ENCODE measurements at places on chromosomes 2 and 18.
A peak's percentile ranks its signal among the peaks of the same experiment; 100 is the strongest.

GRCh38 chr2:73931531-73932500 lies 5.1 kb downstream of the DGUOK start:
- peak; percentile 56 for DNase-seq

DNA sequence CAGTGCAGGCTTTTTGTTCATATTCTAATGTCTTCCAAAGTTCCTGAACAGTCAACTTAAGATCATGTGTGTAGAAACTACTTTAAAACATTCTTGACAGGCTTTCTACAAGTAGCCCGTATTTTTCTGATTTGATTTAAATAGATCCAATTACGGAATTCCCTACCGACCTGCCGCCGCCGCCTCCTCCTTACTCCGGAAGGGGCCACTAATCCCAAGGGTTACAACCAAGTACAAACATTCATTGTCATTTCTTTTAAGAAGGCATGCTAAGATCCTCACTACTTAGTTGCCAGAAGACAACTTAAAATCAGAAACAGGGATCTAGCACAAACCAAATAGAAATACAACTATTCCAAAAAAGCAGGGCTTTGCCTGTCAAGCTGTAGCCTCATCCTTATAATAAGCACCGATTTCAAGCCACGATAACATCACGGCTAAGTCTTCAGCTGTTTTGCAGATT lies 784 bp downstream of the WDR33 start:
- no peak for DNase-seq

- no peak for DNase-seq
These were observed 2.8 kb upstream of the NCL start for GRCh38 chr2:231467016-231467545.

GRCh38 chr2:172947461-172948153 lies 128.0 kb upstream of the MAP3K20 start:
- no peak for DNase-seq

- no peak for DNase-seq
These were observed 179.8 kb downstream of the HDAC4 start for GRCh38 chr2:239220981-239221396.

DNA sequence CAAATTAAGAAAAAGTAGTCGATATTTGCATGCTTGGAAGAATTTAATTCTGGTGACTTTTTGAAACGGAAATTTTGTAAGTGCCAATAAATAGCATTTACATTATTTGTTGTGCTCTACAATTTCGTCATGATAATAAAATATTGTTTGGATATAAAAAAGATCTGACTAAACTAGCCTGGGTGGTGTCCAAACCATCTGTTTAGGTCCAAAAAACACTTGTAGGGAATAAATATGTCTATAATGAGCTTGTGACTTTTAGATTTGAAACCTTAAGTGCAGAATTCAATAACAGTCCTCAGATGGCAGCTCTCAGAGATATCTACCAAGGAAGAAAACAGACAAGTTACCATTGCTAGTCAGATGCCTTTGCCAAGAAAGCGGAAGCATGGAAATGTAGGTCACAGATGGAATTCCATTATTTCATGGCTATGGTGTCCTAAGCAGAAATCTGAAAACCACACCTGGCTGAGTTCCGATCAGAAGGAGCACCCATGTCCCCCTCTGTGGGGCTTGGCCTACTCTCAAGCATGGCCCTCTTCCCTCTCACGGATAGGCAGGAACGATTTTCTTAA lies 731.1 kb downstream of the RNF144A start:
- no peak for DNase-seq

DNA sequence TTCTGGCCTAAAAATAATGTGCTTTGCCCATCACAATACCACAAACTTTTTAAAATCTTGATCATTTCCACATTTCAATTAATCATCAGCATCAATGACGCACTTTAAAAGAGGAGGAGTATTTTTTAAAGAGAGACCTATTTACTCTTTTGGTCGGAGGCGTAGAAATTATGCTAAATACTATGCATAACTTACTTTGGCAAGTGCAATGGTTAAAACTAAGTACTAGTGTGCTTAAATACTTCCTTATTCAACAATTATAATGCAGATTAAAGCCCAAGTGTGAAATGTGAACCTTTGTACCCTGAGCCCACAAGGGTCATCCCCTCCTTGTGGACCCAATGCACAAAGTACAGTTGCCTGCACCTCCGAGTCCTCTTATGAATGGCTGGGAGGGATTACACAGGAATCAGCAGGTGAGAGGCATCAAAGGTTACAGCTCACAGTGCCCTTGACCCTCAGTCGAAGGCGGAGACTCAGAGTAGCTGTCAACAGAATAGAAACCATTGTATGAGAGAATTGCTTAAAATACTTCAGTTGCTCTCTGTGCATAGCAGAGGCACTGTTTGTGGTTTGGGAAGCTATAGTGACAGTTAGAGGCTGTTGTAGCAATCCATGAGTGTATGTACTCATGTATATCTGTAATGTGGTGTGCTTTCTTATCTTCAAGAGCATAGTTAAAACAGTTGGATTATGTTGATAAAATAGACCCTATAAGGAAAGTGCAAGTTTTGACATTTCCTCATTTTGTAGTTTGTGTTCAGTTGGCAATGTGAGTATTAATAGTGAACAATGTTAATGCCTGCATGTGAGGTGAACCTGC lies 151.7 kb upstream of the ITGA4 start:
- DNase-seq: no peak

GRCh38 chr2:38016219-38016618 lies 59.7 kb downstream of the CYP1B1 start:
- no peak for DNase-seq

Data from stimulated activated CD4-positive, alpha-beta T cell treated with anti-CD3 and anti-CD28 coated beads, Interleukin-15, amount 100 ng/mL, for 48 hours (primary cell).